Femur (tissue), 1 donor: ENCODE measurements at places on chromosomes 2 and 18.
A peak's percentile ranks its signal among the peaks of the same experiment; 100 is the strongest.

- peak; percentile 68 for DNase-seq
Measured at GRCh38 chr18:77101410-77102258, 30.9 kb downstream of the MBP start.

DNA sequence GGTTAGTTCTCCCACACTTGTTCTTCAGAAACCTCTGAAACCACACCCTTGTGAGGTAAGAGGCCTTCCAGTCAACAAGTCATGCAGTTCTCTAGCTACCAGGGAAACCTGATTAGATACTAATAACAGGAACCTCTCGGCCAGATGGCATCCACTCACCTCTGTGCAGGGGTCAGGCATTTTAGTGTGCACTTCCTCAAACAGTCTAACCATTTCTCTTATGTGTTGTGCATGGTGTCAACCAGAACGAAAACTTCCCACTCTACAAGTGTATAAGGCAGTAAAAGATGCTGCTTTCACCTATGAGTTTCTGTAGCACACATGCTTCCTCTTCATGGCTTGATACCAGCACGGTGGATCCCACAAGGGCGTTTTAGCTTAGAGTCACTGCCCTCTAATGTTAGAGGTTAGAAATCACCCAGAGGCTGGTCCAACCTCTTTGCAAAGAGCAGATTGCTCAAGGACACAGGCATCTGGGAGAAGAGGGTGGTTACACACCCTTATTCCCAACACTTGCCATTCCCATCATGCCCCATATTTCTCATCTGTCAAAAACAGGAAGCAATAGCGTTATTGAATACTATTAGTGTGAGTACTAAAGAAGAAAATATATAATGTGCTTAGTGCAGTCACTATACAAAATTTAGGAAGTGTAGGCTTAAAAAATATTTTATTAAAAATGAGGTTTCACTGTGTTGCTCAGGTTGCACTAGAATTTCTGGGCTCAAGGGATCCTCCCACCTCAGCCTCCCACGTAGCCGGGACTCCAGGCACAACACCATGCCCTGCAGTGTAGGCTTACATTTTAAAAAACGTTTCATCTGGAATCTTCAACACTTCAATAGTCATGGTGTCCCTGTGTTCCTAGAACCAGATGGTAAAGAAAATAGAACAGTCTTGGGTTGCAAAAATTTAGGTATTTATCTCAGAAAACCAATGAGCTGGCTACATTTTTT, 34.5 kb upstream of the RAB31 start:
- DNase-seq = no peak

DNA sequence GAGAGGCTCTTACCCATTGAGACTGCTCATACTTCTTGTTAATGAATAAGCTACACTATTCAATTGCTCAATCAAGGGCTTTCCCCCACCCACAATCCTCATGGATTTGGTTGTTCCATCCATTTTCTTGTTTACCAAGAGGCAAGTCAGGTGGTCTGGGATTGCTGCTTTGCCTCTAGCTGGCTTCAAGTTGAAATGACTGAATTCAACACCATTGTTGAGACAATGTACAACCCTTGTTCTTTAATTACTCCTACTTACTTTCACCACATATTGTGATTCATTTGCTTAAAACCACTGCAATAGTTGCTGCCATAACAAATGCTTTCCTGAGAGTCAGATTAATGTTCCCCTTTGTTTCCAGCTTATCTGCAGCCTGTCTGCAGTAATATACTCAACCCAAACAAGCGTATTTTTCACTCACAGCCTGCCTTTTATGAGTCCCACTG, 532.2 kb downstream of the RIT2 start:
- no peak for DNase-seq

DNA sequence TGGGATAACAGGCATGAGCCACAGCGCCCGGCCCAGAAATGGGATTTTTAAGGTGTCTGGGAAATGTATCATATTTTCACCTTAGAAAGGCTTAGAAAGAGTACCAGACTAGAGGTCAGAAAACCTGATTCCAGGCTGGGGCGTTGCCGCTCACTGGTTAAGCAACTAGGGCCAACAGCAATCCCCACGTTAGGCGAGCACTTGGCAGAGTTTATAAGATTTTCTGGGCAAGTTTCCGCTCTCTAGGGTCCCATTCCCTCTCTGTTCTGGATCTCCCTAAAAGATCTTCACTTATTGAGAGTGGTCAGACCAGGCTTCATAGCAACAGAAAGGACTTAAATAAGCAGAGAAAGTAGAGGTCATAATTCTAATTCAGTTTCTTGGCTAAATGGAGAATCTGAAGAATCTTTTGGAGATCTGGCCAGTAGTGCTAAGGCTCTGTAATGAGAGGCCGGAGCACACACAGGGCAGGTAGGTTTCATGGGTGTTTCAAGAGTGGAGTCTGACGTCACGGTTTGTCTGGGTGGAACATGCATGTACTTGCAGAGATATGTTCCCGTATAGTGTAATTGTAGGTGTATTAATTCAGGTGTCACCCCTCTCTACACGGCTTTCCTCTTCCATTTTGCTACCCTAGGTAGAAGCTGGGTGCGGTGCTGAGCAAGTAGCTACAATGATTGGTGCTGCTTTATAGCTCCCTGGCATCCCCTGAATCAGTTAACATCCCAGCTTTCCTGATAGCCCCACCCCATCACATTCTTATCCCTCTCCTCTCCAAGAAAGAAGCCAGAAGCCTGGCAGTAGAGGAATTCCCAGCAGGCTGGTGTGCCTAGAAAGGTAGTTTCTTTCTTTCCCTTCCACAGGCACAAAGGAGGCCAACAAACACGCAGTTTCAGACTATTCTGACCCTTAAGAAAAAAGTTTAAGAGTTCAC, 4.4 kb upstream of the SMAD7 start:
- peak; percentile 63 for DNase-seq

DNA sequence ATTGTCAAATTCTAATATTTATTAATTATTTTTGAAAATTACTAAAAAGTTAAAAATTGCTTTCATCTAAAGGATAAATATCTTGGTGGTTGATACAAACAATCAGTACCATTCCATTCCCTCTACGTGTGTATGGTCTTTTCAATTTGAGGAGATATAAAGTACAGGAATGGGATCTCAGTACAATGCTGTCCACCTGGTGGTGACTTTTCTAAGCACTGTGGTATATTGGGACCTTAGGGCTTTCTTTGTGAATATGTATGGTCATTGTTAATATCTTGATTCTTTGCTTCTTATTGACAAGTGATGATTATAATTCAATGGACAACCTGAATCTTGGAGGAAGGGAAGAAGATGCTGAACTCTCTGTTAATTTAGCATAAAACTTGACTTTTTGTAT, 83.1 kb downstream of the NBEAL1 start:
- no peak for DNase-seq

DNA sequence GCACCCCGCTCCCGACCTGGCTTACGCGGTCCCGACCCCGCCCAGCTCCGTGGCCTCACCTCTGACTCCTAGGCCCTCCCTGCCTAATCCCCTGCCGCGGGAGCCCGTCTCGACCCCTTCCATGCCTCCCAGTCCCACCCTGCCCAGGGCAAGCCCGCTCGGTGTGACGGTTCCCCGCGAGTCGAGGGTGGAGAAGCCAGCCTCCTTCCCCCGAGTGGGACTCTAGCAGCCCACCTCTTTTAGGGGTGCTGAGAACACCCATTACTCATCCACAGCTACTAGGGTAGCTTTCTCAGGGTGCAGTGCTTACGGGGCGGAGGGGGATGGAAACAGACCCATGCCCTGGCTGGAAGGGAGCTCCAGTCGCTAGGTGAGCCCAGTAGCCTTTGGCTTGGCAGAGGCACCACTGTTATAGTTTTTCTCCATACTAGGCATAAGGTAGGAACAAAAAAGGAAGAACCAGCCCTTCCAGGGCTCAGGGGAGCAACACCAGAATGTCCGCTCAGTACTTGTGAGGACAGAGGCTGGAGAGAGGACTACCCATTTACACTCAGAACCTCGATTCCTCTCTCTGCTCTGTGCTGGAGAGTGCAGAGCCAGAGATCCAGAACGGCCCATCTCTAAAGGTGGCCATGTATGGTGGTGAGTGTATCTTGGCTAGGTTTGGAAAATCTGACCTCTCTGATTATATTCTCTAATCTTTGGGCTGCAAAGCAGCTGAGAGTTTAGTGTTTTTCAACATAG, 606 bp downstream of the AGBL5 start:
- DNase-seq = no peak
